Myocyte (in vitro differentiated cells): ENCODE measurements at places on chromosomes 6 and 20. TPM values are rescaled to one million over a fixed set of nuclear protein-coding genes. Genes with fewer than 3 reads are reported as not detected.

DNA sequence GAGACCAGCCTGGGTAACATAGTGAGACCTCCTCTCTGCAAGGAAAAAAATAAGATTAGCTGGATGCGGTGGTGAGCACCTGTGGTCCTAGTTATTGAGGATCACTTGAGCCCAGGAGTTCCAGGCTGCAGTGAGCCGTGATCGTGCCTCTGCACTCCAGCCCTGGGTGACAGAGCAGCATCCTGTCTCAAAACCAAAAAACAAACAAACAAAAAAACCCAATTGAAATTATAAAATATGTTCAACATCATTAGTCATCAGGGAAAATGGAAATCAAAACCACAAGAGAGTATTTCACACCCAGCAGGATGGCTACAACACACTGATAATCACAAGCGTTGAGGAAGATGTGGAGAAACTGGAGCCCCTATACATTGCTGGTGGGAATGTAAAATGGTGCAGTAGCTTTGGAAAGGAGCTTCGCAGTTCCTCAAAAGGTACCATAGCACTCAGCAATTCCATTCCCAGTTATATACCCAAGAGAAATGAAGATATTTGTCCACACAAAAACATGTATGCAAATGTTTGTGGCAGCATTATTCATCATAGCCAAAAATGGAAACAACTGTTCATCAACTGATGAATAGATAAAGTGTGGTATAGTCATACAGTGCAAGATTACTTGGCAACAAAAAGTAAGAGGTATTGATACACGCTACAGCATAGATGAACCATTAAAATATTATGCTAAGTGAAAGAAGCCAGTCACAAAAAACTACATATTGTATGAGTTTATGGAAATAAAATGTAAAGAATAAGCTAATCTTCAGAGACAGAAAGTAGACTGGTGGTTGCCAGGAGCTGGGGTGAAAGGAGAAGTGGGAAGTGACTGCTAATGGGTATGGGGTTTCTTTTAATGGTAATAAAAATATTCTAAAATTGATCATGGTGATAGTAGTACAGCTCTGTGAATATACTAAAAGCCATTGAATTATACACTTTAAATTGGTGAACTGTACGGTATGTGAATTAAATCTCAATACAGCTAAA lies 38.7 kb upstream of the RIPOR2 start:
- no peak for DNase-seq

GRCh38 chr6:143843677-143843999 lies 500 bp downstream of the LTV1 start:
- DNase-seq = peak; percentile 37

RFX6 gene
- not detected in 2 replicates for total RNA-seq

DNA sequence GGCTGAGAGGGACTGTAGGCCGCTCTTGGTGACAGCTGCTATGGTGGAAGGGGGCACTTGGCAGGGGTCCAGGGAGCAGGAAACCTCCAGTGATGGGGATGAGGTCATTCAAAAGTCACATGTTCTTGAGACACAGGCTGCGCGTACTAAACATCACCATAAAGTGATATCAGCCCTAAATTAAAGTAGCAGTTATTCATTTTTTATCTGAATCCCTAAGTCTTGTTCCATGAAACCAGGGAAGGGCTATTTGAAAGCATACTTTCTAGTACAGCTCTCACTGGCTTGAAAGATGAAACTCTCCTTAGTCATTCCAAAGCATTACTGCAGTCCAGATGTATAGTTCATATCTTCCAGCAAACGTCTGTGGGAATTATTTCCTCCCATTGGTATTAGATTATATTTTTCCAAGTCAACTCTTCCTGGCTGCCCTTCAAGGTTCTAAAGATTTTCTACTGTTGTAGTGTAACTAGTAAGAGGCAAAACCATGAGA lies 373.1 kb downstream of the CD109 start:
- DNase-seq = no peak

GRCh38 chr6:137414599-137414998 lies 79.6 kb downstream of the OLIG3 start:
- DNase-seq = peak; percentile 9
